ENCODE measurements at places on chromosomes 4 and X. TPM values are rescaled to one million over a fixed set of nuclear protein-coding genes. Genes with fewer than 3 reads are reported as not detected.

DNA sequence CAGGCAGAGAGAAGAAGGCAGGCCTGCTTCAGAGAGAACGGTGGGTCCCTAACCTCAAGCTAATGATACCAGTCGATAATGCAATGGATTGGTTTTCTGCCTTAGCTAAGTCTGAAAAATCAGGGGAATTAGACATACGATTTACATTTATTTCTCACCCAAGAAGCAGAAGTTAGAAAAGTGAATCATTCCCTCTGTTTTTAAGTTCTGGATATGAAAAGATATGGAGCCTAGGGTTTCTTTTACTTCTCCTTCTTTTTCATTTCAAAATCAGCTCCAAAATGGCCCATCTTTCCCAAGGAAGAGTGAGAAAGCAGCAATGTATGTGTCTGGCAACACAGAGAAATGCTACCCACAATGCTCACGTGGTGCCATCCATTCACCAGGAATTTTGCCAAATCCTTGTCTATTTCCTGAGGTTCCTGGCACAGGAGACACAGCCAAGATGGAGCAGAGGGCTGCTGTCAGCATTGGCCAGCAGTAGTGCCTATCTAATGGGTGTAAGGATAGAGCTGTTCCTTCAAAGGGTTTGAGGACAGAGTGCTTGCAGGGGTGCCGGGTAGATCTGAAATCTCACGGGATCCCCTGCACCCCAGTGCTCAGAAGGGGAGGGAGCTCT, 231.5 kb downstream of the MAML3 start:
- no peak for DNase-seq

DNA sequence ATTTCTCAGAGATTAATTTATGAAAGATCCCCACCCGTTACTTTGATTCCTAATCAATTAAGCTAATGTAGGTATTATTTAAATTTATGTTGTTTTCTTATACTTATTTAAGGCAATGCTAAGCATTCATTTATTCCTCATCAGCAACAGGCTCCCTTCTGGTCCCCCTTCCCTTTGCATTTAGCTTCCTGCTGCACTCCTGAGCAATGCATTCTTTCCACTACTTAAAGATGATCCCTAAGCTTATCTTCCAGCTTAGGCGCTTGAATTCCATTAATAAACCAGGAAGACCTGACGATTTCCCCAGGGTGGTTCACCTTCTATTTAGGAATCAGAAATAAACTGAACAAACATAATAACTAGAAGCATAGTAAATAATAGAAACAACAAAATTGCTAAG, 1003.1 kb downstream of the FSTL5 start:
- DNase-seq, result no peak

DNA sequence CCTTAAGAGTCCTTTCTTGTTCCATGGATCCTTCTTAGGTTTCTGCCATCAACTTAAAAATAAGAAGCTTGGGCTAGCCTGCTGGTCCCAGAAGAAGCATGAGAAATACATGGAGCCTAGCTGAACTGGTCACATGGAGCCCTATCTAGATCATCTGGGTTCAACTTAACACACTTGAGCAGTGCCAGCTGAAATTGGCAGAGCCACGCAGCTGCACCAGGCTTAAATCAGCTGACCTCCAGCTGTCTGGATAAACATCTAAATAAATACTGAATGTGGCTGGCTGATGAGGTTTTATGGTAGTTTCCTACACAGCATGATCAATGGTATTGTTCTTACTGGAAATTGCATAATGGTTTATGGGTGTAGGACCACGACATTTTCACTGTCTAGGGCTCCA, 598.4 kb upstream of the FAM241A start:
- no peak for DNase-seq

- DNase-seq, result no peak
Measured at GRCh38 chr4:110106931-110107296, 91.5 kb downstream of the ELOVL6 start.

- no peak for DNase-seq
Measured at GRCh38 chrX:6460893-6461490, 73.9 kb downstream of the VCX3A start.

DNA sequence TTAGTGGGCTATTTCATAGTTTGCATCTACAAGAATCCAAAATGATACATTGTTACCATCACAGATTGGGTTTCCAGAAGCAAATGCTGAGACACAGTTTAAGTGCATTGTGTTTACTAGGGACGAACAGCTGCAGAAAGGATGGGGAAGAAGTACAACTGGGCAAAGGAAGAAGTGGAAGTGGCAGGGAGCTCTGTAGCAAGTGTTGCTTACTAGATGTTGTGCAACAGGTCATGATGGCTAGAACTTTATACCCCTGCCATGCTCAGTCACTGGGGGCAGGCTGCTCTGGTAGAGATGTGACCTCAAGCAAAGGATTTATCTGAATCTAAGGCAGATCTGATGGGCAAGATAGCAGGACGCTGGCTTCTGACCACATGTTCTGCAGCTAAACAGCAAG, 76.1 kb upstream of the EMCN start:
- no peak for DNase-seq

DNA sequence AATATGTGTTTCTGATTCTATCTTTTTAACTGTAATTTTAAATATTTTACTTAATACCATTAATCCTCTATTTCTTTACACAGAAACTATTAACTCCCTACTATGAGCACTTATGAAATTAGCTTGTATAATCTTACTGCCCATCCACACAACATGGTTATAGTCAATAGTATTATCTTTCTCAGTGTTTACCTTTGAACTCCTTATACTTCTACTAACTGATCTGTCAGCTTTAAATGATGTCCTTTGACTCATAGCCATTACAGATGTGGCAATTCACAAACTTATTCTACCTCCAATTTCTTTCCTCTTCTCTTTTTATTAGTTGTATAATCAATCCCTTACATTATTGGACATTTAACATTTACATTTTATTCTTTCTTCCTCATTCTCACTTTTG, 5.5 kb downstream of the SEC31A start:
- DNase-seq, result no peak

DNA sequence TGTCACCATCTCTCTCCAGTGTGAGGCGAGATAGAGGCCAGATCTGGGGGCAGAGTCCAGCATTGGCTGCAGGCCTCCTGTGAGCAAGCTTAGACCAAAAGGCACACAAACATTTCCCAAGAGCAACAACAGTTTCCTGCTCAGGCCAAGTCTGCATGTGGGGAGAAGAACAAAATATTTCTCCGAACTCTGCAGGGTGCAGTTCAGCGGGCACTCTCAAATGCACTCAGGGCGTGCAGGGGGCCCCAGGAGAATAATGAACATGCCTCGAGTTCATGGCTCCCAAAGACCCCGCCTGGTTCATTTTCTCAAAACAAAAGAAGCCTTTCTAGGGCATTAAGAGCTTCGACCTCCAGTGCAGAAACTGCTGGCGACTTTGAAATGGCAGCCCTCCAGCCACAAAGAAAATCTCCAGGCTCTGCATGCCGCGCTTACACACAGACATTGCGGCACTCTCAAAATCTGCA, 57.8 kb upstream of the HELT start:
- DNase-seq, result no peak

DNA sequence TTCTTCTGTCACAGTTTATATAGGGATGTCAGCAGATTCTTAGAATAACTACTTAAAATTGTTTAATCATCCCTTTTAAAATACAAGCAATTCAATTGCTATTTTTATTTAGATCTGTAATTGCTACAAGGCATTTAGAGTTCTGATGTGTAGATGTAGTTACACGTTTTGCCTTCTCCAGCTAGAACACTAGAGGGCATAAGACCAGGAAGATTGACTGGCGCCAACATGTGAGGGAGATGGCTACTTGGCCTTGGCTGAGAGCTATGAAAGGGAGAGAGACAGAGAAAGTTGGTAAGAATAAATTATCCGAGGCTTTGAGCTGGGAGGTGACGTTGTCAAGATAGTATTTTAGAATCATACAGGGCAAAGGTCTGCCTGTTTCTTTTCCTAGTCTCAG, 563.7 kb upstream of the PRKX start:
- no peak for DNase-seq

DNA sequence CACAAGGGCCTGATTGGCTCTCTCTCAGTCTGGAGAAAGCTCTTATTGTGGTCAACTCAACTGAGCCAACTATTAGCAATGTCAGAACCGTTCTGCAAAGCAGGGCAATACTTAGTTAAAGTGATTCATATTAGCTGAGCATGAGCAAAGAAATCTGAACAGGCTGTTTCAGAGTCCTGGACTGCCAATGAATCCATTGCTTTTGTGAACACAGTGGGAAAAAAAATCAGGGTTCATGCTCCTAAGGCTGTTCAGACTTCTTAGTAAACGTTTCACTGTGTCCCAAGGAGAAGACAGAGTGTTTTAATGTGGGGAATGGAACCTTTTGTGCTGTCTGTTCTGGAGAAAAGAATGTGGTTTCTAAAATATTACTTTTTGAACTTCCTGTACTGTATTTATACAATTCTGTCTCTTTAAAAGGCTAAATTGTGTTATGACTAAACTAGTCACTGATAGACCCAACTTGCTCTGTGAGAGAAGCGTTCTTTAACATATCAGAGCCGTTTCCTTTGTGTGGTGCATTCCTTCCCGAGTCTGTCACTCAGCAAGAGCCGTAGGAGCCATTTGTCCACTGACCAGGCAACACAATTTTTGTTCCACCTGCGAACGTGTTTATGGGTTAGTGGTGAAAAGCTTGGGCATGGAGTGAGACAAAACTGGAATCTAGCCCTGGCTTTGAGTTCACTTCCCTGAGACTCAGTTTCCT, 366.1 kb downstream of the FBXO8 start:
- no peak for DNase-seq

- DNase-seq, result no peak
Measured at GRCh38 chr4:19736968-19737756, 514.5 kb upstream of the SLIT2 start.

DNA sequence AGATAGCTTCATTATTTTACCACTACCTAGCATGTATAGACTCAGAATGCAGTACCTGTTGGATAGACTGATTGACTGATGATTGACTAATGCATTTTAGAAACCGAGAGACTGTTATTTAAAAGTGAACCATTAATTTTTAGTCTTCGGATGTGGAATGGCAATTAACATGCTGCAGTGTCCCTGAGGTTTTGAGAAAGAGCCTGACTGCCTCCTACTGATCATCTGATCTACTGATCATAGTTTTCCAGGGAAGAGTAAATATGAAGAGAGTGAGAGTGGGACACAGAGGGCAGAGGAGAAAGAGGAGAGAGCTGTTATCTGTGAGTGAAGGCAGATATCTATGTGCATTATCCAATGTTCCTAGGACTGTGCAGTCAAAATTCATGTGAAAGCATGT, 764.7 kb downstream of the TRIML1 start:
- no peak for DNase-seq

GRCh38 chr4:147550626-147551246, 66.5 kb upstream of the TMEM184C start:
- no peak for DNase-seq

DNA sequence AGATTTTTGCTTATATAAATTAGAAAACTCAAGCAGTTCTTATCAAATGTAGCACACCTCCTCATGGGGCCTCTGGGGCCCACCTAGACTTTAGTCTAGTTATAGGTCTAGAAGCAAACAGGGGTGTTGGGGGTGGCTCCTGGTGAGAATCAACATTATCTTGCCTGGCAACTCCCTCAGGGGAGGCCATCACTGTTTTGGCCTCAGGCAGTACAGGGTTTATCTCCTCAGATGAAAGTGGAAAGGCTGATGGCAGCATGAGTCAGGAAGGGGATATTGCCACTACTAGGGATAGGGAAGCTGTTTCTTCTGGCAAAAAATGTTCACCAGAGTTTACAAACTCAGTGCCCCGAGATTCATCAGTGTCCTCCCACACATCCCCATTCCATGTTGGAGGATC, 232.4 kb upstream of the BMP3 start:
- no peak for DNase-seq

- DNase-seq, result no peak
Measured at GRCh38 chrX:65993915-65994460, 45.9 kb downstream of the VSIG4 start.

DNA sequence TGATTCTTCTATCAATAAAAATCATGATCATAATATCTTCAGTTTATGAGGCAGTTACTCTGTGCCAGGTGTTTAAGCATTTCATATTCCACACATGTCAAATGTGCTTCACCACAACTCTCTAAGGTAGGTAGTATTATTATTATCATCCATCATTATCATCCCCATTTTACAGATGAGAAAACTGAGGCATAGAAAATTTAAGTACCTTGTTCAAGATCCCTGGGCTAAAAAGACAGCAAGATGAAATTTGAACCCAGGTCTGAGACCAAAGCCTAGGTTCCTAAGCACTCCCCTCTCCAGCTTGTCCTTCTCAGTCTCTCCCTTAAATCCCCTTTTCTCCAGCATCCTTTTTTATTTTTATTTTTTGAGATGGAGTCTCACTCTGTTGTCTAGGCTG, 33.4 kb downstream of the SEPTIN6 start:
- no peak for DNase-seq

DNA sequence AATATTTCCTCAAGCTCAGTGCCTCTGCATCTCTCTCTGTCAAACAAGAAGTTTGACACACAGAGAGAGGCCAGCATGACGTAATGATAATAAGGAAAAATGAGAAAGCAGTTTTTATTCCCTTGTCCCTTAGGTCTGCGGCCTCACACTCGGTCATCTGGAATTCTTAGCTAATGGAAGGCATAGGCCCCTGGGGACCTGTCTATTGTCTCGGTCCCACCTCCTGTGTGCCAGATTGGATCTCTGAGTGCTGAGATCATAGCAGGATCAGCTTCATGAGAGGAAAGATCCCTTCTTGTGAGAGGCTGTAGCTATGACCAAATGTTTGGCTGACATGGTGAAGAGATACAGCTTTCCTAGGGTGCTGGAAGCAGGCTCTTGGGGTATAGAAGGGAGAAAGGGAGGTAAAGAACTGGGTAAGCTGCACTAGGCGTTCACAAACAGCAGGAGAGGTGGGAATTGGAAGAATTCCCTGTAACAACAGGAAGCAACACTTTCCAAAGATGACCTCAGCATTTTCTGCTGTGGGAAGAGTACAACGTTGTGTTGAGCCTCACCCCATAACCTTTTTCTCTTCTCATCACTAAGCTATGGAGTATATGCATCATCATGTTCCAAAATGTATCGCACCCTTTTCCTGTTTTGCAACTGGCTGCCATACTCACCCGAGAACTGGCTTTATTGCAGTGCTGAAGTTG, 20.2 kb downstream of the TMEM31 start:
- DNase-seq, result no peak

The ABCB7 gene
- 30.7 TPM for total RNA-seq

The FAM47A gene
- total RNA-seq, result not detected

The NAA11 gene
- total RNA-seq, result not detected

The S100P gene
- 2.3 TPM for total RNA-seq

The PLAC1 gene
- total RNA-seq, result 0.51 TPM

Data from Panc1 (cell line).